ENCODE measurements at places on chromosomes 16 and 17. TPM values are rescaled to one million over a fixed set of nuclear protein-coding genes. Genes with fewer than 3 reads are reported as not detected.

The PARD6A gene
- 6.7 TPM for polyA plus RNA-seq

The MT1F gene
- 46.1 TPM for polyA plus RNA-seq

The KATNB1 gene
- 12.9 TPM for polyA plus RNA-seq

The MRPL28 gene
- 123 TPM for polyA plus RNA-seq

The WSB1 gene
- 76.7 TPM for polyA plus RNA-seq

The SDR42E2 gene
- not detected for polyA plus RNA-seq

The SGF29 gene
- 18.4 TPM for polyA plus RNA-seq

The CARD14 gene
- polyA plus RNA-seq: 1.1 TPM

The MYH8 gene
- polyA plus RNA-seq: not detected

The SRL gene
- polyA plus RNA-seq: 0.24 TPM

The EPX gene
- polyA plus RNA-seq: not detected

Measured in adrenal gland (tissue), 19 donors.